ENCODE measurements at places on chromosomes 5 and 9.

- DNase-seq: no peak
These were observed 131.3 kb downstream of the ZDHHC21 start for GRCh38 chr9:14561929-14562405.

DNA sequence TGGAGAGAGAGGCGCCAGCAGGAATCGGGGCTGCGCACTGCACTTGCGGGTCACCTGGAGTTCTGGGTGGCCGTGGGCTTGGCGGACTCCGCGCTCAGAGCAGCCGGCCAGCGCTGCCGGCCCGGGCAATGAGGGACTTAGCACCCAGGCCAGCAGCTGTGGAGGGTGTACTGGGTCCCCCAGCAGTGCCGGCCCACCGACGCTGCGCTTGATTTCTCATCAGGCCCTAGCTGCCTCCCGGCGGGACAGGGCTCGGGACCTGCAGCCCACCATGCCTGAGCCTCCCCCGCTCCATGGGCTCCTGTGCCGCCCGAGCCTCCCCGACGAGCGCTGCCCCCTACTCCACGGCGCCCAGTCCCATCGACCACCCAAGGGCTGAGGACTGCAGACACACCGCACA is 325.6 kb downstream of the ACTL7B start:
- no peak for DNase-seq

DNA sequence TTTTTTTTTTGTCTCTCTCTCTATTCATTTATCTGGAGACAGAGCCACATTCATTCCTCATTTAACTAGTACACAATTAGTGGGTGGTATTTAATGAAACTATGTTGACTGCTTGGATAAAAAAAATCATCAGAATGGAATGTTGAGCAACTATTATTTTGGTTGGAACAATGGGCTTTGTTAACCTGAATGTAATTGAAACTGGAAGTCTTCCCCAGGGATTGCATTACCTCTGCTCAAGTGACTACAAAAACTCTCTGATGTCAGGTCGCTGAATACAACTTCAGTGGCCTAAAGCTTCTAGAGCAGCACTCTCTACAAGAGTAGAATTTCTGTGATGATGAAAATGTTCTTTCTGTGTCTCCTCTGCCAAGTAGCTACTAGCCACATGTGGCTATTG is 295.8 kb downstream of the DEPDC1B start:
- DNase-seq: no peak

GRCh38 chr9:22148876-22149637 is 140.0 kb upstream of the CDKN2B start:
- peak; percentile 44 for DNase-seq

DNA sequence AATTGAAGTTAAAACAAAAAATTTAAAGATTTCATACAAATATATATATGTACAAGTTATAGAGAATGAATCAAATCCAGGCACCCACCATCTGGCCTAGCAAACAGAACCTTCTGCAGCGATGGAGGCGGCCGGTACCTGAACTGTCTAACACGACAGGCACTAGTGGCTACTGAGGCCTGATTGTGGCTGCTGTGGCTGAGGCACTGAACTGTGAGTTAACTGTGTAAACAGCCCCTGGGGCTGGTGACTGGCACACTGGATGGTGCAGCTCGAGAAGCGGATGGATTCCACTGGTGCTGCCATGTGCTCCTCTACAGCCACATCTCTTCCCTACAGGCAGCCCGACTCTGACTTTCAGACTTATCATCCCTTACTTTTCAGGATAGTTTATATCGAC is 82.4 kb downstream of the RAPGEF1 start:
- DNase-seq: no peak

- DNase-seq: no peak
These were observed 414.1 kb upstream of the MEF2C start for GRCh38 chr5:89297066-89297465.

Measured in fibroblast of upper back skin (primary cell).